ENCODE measurements at places on chromosomes 5 and 9.

GRCh38 chr9:33081128-33081851, 4.8 kb upstream of the SMU1 start:
- peak; percentile 93 for DNase-seq

DNA sequence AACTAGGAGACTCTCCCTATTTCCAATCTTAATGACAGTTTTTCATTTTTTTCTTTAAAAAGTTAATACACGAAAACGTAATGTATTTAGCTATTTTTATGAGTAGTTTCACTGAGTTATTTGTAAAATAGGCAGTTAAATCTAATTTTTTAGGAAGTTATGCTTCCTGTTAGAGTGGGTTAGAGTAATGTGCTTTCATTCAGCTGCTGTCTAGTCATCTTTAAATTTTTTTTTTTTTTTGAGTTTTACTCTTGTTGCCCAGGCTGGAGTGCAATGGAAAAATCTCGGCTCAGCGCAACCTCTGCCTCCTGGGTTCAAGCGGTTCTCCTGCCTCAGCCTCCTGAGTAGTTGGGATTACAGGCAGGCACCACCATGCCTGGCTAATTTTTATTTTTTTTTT, 34.0 kb downstream of the CDC42SE2 start:
- DNase-seq = no peak

- DNase-seq = no peak
These were observed 377.0 kb upstream of the RIOK2 start for GRCh38 chr5:97559827-97560598.

- no peak for DNase-seq
These were observed 69.3 kb upstream of the NIPAL4 start for GRCh38 chr5:157390551-157391297.

DNA sequence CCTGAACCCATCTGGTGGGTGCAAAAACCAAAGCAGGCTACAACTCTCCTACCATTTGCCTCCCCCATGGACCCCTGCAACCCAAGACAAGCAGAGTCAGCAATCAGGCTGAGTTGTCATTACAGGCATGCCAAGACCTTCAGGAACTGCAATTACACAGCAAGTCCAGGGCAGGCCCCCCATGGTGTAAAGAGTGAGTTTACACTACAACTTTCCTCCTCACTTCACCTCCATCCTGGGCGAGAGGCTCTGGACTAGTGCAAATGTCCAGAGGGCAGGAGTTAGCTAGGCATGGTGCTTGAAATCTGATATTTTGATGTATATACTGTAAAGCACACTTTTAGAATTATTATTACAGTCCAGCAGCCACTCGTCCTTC, 7.0 kb upstream of the P4HA2 start:
- no peak for DNase-seq

- no peak for DNase-seq
These were observed 521.3 kb downstream of the EFNA5 start for GRCh38 chr5:107149243-107150005.

DNA sequence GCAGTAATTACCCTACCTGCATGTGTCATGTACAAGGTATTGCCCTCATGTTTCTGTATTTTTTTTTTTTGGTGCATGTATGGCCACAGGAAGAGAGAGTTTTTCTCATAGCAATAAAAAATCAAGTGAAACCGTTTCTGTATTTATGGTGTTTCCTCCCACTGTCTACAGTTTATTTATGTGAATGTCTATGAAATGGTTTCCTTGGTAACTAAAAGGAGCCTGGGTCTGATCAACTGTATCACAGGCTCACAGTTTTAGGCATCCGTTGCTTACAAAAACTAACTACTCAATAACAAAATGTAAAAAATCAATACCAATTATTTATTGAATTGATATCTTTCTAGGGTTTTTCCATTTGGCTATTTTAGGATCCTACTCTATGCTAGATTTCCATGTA, 464.4 kb downstream of the TAF11L14 start:
- no peak for DNase-seq

- DNase-seq = no peak
These were observed 257.8 kb downstream of the BNC2 start for GRCh38 chr9:16612627-16613026.

DNA sequence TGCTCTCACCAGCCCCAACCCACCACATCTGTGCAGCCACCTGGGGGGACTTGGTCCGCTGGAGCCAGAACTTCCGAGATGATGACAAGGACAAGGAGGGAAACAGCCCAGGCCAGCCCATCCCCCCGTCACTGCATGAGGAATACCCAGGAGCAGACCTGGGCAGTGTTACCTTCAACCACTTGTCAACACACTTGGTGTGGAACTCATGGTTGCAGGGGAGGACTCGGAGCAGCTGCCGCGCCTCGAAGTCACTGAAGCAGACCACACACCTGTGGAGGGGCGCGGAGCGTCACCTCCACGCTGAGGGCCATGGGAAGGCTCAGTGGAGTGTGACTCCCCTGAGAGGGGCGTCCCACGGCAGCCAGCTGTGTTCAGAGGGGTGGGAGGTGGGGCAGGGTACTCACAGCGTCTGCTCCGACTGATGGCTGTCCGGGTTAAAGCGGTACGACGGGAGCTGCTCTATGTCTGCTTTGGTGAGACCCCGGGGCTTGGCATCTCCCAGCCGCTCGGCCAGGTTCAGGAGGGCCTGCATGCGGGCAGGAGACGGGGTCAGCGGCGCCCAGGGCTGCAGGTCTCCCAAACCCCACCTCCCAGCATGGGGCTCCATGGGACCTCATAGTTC, 8.0 kb downstream of the RNF44 start:
- DNase-seq = no peak

GRCh38 chr9:37801287-37801850, 772 bp downstream of the DCAF10 start:
- no peak for DNase-seq

- DNase-seq = no peak
These were observed 44.1 kb upstream of the IPPK start for GRCh38 chr9:92714016-92714415.

- DNase-seq = no peak
These were observed 99.1 kb downstream of the ADAMTS6 start for GRCh38 chr5:65382582-65382981.

DNA sequence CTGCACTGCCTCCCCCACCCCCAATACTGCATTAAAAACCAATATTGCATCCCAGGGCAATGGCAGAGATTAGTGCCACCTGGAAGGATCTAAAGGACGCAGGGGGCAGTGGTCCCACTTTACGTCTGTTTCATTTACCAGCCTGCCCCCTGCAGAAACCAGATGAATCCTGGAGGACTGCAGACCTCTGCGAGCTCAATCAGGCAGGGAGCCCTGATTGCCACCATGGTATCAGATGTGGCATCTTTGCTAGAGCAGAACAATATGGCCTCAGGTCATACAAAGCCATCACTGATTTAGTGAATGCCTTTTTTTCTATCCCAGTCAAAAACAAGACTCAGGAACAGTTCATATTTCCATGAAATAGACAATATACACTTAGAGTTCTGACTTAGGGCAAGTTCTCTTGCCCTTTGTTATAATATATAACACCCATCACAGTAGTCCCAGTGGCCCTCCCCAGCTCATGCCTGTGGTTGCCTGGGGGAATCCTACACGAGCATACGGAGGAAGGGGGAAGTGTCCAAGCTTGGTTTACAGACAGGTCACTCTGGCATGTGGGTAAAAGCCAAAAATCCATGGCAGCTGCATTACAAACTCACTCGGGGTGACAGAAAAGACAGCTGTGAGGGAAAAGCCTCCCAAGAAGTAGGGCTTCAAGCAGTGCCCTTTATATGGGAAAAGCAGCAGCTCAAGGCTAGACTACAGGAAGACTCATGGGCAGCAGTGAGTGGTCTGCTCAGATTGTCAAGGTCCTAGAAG, 85.1 kb downstream of the MED27 start:
- no peak for DNase-seq

- no peak for DNase-seq
These were observed 3.1 kb upstream of the ZNF474 start for GRCh38 chr5:122126177-122126755.

DNA sequence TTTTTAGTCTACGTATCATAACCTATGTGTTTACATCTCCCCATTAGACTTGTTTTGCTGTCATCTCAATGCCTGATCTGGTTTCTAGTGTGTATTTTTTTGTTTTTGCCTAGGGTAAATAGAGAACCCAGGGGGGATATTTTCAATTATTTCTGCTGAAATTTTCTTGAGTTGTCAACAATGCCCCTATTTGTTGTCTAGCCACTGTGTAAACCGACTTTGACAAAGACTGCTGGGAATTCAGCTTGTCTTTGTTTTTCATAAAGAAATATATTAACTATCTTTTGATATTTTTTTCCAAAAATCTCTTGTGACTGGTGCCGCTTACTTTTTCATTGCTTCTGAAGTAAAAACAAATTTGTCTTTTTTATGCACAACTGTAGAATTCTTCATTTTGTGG, 28.1 kb downstream of the MACIR start:
- DNase-seq = no peak

GRCh38 chr9:120368799-120369198, 211.2 kb downstream of the CDK5RAP2 start:
- no peak for DNase-seq

- no peak for DNase-seq
These were observed 103.4 kb downstream of the TTC39B start for GRCh38 chr9:15203581-15203980.

GRCh38 chr5:144331361-144331760, 160.7 kb downstream of the KCTD16 start:
- no peak for DNase-seq

DNA sequence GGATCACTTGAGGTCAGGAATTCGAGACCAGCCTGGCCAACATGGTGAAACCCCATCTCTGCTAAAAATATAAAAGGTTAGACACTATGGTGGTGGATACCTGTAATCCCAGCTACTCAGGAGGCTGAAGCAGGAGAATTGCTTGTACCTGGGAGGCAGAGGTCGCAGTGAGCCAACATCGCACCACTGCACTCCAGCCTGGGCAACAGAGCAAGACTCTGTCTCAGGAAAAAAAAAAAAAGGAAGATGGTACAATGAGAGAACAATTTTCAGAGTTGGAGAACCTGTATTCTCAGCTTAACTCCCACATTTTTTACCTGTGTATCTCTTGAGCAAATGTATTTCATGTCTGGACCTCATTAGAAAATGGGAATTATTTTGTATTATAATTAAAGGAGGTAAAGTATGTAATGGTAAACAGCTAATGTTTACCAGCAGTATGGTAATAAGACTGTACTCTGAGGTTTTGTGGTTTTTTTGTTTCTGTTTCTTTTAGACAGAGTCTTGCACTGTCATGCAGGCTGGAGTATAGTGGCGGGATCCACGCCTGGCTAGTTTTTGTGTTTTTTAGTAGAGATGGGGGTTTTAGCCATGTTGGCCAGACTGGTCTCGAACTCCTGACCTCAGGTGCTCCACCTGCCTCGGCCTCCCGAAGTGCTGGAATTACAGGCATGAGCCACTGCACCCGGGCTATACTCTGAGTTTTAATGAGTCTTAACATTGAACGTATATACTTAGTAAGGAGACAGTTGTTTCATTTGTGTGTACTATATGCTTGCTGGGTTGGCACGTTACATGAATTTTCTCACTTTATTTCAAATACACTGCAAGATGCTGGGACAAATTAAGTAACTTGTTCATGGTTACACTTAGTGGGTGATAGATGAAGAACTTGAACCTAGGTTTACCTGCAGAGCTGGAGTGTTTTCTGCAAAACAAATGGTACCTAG, 16.2 kb downstream of the UHRF2 start:
- DNase-seq = no peak

DNA sequence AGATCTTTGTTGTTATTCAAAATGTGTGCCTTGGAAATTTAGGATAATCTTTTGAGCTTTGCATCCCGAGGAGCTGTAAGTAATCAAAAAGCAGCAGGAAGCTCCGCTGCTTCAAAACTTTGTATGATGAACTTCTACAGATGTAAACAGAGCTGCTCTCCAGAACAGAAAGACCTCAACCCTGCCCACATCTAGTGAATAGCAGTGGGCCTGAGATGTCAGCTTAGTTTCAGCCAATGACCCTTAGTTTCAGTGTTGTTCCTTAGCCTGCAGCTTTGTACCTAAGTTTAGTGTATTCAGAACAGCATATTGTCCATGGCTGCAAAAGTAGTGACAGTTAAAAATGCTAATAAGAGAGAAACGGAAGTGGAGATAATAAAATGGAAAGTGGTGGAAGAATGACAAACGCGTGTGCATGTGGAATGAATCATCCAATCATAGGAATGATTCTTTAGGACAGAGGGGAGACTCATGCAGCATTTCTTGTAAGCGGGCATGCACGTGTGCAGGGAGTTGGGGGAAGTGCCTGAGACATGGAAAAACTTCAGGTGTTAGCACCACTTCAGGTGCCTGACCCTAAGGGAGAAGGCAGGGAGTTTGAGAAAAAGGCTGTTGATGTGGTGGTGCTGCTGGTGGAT, 24.9 kb downstream of the SNX24 start:
- DNase-seq = no peak

DNA sequence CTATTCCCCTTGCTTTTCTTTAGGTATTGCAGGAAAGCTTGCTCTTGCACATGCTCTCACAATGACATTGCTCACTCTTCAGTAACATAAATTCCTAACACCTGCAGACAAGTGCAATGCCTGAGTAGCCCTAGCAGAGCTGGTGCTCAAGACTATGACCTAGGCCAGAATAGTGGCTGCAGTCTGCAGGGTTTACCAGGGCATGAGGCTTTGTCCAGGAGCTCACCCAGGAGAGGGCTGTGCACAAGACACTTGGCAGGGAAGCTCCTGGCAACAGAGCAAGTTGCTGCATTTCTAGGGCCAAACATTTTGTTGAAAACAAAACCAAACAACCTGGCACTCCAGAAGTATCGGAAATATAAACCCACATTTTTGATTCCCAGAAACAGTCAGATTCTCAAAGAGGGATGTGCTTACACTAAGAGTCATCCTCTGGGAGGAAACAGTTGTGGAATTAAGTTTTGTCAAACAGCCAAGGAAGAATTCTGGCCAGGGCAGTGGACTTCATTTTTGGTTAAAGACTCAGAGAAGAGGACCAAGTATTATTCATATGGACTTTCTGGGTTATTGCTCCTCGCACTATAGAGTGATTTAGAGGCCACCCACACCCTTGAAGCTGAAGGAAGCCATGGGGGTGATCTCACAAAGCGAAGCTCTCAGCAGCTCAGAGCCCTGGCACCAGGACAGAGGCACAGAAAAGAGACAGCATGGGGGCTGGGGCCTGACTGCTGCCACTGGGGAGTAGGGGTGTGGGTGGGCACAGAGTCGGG, 44.9 kb downstream of the MACROH2A1 start:
- no peak for DNase-seq

- no peak for DNase-seq
These were observed 149.7 kb upstream of the COL5A1 start for GRCh38 chr9:134491856-134492255.
